ENCODE measurements at places on chromosomes 2 and 18.

DNA sequence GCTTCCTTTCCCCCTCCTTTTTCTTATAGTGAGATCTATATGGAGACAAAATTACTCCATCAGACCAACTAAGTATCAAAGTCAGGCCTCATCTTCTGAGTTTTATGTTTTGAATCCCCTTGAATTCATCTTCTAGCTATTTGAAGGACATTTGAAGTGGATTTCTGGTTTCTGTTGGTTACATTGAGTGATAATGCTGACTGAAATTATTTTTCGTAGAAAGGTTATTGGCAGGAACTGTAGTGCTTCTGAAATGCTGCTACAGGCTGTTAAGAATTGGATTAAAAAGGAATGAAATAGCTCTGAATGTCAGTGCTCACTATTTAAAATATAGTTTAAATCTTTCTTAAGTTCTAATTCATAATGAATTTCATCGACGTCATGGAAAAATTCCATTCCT is 361.0 kb upstream of the TMEFF2 start:
- no peak for DNase-seq

- DNase-seq = no peak
These were observed 114.9 kb downstream of the SPP2 start for GRCh38 chr2:234165421-234165820.

GRCh38 chr2:34666821-34667220 is 1067.7 kb upstream of the FAM98A start:
- DNase-seq = no peak

GRCh38 chr2:43480874-43481273 is 115.0 kb downstream of the THADA start:
- DNase-seq = no peak

DNA sequence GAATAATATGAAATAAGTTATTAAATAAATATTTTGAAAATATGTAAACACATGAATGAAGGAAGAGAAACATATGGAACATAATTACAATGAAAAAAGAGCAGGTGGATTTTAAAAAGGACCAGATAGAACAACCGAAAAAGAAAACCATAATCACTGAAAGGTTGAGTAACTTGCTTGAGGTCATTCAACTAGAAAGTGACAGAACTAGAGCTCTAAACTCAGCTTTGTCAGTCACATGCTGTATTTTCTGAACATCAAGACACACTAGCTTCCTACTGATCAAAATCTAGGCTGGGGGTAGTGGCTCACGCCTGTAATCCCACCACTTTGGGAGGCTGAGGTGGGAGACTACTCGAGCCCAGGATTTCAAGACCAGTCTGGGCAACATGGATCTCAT is 30.0 kb upstream of the ITGAV start:
- no peak for DNase-seq
